ENCODE measurements at places on chromosomes 5 and 9.

DNA sequence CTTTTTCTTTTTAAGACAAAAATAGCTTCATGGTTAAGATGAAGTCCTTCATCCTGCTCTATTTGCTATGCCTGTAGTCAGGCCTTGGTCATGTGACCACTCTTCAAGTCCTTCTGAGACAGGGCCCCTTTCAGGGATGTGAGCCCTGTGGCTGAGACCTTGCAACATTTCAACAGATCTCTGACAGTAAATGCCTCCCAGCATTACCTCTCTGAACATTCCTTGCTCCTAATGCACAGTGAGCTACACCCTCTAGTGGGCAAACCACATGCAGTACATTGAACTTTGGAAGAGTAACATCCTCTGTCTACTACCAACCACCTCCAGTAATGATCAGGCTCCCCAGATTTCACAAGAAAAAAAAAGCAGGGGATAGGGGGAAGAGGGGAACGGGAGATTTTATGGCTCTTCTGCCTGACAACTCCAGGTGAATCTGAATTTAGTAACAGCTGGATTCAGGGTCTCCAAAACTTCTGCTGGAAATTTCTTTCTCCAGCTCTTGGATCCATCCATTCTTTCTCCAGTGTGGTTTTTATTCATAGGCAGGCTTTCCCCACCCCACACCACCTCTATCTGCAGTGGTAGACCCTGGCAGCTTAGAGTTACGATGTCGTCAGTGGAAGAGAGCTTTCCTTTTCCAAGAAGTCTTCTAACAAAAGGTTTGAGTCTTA, 8.9 kb upstream of the FBXO38 start:
- DNase-seq = no peak

DNA sequence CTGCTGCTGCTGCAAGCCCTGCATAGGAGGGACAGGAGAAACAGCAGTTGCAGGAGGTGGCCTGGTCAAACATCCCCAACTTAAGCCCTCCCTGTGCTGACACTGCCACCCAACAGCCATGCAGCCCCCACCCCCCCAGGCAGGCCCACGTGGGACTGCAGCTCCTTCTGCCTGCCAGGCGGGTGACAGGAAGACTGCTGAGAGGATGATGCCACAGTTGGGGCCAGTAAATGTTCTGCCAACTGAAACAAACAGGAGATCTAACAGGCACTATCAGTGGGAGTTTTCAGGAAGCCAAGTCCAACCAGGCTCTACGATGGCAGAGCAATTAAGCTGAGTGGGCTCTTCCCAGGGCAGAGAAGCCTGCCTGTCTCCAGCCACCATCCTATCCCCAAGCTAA, 31.1 kb downstream of the DIRAS2 start:
- DNase-seq = no peak

DNA sequence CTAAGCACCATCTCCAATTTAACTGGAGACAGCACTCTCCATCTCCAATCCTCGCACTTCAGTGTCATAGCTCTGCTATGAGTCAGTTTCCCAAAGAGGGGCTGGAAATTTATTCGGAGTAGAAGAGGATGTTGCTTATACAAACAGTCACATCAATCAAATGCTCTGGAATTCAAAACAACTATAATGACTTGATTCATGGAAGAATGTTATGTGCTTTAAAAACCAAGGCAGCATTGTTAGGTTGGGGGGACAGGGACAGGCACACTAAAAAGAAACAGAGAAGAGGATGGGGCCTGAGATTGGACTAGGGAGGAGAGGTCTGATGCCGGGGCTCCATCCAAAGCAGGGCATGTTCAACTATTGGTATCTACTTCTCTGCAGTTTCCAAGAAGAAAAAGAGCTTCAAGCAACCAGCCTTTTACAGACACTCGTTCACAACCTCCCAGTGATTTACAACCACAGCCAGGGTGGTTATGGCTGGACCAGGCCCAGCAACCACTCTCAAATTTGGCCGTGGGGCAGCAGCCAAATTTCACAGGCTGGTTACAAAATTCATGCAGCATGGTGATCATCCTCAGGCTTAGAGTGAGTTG, 117.5 kb upstream of the ZNF366 start:
- no peak for DNase-seq

- DNase-seq = no peak
Measured at GRCh38 chr5:178123966-178124925, 6.6 kb upstream of the RMND5B start.

DNA sequence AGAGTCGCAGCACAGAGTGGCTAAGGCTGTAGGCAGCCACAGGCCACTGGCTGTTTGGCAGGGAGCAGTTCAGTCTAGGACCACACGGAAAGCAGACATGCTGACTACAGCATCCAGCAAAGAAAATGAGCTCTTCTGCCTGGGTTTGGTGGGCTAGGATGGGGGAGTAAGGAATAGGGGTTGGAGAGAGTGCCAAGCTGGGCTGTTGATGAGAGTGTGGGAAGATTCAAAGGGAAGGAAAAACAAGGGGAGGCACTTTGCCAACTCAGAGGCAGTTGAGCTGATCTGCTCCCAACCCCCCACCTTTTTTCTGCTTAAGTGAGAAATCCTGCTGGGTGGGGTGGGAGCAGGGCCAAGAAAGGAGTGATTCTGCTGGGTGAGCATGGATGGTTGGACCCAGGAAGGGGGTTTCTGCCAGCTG, 35.9 kb downstream of the SVEP1 start:
- DNase-seq = no peak

DNA sequence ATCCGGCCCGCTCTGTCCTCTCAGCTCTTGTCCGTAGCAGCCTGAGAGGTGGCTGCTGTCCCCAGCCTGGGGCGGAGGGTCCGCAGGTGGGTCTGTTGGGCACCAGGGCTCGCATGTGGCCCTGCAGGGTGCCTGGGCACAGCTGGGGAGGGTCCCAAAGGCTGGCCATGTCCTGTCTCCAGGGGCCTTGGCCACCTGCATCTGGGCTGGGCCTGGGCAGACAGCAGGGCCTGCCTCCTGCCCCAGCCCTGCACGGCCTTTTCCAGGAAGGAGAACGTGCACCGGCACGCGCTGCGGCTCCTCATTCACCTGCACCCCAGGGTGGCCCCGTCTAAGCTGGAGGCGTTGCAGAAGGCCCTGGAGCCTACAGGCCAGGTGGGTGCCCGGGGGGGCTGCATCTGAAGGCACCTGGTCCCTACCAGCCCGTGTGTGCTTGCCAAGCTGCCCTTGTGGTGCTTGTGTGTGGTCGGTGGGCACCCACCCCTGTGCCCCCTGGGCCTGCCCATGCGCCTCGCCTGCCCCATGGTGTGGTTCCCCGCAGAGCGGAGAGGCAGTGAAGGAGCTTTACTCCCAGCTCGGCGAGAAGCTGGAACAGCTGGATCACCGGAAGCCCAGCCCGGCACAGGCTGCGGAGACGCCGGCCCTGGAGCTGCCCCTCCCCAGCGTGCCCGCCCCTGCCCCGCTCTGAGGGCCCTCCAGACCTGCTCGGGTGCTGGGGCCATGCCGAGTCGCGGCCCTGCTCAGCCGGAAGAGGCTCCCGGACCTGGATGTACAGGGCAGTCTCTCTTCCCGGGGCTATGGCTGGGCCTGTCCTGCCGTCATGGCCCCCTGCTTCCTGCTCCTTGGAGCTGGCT, 5.1 kb upstream of the TOR4A start:
- DNase-seq = no peak

- no peak for DNase-seq
Measured at GRCh38 chr5:14825977-14826376, 45.6 kb downstream of the ANKH start.

- no peak for DNase-seq
Measured at GRCh38 chr9:123058834-123059233, 25.4 kb downstream of the GPR21 start.

DNA sequence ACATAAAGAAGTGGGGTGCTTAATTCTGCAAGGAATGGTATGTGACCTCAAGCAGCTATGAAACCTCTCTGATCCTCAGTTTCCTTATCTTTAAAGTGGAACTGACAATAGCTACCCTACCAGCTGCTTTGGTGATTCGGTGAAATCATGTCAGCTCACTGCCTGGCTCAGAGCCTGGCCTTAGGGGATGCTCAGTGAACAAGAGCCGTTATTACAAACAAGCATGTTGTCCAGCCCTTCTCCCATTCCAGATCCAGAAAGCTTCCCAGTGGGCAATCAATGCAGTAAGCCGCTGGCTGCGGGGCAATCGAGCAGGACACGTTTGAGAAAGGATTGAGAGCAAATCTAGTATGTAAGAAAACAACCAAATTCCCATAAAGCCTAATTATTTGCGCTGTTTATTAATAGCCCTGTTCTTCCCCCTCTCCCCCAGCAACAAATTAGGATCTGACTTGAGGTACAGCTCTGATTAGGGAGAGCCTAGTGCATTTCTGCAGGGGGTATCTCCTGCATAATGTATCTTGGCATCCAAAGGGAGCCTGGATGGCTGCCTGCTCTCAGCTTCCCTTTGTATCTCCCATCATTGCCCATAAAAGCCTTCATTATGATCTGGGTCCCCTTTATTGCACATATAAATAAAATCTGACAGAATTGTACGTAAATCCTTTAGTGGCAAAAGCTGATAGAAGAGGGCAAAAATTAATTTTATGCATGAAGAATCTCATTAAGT, 371.4 kb downstream of the TMEM232 start:
- no peak for DNase-seq

DNA sequence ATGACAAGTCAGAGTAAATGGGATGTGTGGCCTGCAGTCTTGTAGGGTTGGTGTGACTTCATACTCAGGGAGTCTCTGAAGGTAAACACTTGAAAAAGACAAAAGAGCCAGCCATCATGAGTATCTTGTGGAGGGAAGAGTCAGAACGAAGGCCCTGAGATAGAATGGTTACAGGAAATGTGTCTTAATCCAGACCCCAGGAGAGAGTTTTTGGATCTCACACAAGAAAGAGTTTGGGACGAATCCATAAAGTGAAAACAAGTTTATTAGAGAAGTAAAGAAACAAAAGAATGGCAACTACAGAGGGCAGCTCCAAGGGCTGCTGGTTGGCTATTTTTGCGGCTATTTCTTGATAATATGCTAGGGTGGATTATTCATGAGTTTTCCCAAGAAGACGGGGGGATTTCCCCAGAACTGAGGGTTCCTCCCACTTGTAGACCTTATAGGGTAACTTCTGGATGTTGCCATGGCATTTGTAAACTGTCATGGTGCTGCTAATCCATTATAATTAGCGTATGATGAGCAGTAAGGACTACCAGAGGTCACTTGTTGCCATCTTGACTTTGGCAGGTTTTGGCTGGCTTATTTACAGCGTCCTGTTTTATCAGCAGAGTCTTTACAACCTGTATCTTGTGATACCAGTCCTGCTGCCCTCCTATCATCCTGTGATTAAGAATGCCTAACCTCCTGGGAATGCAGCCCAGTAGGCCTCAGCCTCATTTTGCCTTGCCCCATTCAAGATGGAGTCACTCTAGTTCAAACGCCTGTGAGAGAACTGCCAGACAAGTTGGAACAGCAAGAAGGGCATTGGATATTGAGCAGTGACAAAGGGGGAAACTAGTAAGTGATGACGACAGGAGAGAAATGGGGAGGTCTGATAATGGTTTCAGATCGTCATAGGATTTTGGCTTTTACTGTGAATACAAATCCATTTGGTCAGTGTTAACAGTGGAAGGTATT, 34.0 kb downstream of the MTRR start:
- no peak for DNase-seq

DNA sequence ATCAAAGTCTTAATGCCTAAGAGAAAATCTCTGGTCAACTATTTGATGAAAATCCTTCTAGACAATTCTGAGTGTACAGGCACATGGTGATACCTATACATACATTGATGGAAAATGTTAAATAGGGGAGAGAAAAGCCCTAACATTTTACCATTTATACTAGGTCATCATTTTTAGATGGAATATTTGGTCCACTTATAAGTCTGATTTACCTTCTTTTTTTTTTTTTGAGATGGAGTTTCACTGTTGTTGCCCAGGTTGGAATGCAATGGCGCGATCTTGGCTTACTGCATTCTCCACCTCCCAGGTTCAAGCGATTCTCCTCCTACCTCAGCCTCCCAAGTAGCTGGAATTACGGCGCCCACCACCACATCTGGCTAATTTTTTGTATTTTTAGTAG, 81.7 kb downstream of the FCHO2 start:
- DNase-seq = no peak

DNA sequence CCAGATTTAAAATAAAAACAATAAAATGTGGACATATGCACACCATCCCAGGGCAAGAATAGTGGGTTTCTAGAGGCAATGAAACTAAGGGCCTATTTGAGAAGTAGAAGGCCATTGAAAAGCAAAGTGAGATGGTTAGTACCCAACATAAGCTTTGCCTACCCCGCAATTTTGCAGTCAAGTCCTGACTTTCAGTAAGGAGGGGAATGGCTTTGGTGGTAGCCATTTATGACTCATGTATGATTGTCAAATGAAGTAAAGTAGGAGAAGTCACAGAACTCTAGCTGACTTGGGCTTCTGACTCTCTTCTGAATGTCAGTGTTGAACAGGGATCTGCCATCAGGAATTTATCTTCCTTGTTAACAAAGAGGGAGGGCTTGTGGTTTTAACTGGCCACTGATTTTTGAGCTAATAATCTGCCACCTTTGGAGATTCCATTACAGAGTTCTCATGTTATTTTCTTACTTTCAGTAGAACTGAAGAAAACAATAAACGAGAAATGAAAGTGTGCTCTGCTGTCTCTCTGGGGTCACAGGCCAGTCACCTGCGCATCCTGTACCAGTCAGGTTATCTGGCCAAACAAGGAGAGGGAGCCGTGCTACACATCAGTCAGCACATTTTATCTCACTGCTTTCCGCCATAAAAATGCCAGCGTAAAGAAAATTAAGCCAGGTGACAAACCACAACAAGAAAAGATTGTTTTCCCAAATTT, 14.3 kb upstream of the SNCAIP start:
- DNase-seq = no peak

GRCh38 chr9:134551176-134551575, 90.4 kb upstream of the COL5A1 start:
- no peak for DNase-seq

- DNase-seq = no peak
Measured at GRCh38 chr5:180557217-180557809, 34.0 kb downstream of the SCGB3A1 start.

DNA sequence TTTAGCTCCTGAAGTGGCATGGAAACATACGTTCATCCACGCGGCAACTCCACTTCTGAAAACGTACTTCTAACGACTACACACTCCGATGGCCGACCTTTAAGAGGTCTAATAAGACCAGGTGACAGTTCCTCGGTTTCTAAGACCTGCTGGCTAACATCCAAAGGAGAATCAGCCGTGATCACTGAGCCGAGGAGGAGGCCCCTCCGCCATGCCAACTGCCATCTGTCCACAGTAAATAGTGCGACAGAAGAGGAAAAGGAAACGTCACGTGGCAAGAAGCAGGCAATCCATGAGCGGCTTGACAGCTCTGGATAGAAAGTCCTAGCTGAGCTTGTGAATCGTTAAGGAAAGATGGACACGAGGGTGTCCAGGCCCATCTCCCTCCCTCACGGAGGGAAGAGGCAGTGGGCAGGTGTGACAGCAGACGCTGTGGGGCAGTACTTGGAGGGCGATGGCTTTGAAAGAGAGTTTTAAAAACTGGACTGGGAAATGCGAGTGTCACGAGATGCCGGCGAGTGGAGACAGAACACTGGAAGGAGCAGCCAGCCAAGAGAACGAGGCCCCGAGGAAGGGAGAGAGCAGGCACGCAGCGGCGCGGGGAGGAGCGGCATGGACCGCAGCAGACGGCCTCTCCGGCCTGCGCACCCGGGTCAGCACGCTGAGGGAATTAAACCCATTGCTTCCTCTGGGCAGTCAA, 66.7 kb upstream of the TBC1D9B start:
- no peak for DNase-seq

- DNase-seq = no peak
Measured at GRCh38 chr9:90062982-90063381, 458.2 kb downstream of the GADD45G start.

- no peak for DNase-seq
Measured at GRCh38 chr5:77643654-77644370, 5.3 kb upstream of the OTP start.

- DNase-seq = no peak
Measured at GRCh38 chr5:166535641-166536040, 1755.8 kb upstream of the WWC1 start.

Measured in stimulated activated CD8-positive, alpha-beta memory T cell treated with anti-CD3 and anti-CD28 coated beads, Interleukin-4, amount 100 ng/mL, for 4 hours (primary cell).